ENCODE measurements at places on chromosomes 6 and 20.

DNA sequence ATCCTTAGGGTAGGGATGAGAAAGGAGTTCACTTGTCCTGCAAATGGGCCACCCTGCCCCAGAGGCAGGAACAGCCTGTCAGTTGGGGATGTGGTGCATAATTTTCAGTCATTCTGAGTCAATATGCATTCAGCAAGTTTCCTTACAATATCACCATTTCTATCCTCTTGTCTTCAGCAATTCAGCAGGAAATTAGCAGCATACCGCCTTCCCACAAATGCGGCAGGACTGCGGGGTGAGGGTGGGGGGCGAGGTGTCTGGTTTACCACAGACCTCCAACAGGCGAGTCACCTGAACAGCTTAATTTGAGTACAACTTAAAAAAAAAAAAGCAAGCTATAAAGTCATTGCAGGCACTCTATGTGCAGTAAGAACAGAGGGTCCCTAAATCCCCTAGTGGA lies 126.8 kb downstream of the MAP3K7 start:
- DNase-seq, result peak; percentile 67

DNA sequence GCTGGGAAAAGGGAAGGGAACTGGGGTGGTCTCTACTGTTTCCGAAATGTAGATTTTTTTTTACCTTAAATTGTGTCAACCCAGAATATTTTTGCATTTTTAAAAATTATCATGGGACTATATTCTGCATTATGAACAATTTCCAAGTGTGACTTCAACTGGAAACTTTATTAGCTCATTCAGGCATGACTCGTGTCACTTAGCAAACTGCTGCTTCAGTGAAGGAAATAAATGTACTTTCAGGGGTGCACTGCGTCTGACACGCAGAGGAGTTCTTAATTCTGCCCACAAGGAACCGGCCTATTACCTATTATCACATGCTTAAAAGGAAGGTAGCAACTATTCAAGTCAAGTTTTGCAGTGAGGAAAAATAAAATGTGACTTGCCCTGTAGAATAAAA lies 291.3 kb upstream of the PRDM1 start:
- DNase-seq, result no peak

GRCh38 chr6:130366107-130367005 lies 539 bp downstream of the TMEM200A start:
- DNase-seq, result peak; percentile 69

GRCh38 chr6:87588756-87589407 lies 905 bp downstream of the RARS2 start:
- no peak for DNase-seq

GRCh38 chr6:27668442-27669294 lies 195.8 kb upstream of the ZNF184 start:
- peak; percentile 88 for DNase-seq

- DNase-seq, result no peak
These were observed 55.1 kb downstream of the SLC22A2 start for GRCh38 chr6:160203522-160203921.

GRCh38 chr20:43450841-43451799 lies 6.6 kb upstream of the SRSF6 start:
- DNase-seq, result no peak

GRCh38 chr6:115573861-115574260 lies 486.8 kb downstream of the FRK start:
- no peak for DNase-seq

- DNase-seq, result no peak
These were observed 86.3 kb downstream of the ELOVL4 start for GRCh38 chr6:79861023-79861422.
